ENCODE measurements at places on chromosomes 2 and 18.

DNA sequence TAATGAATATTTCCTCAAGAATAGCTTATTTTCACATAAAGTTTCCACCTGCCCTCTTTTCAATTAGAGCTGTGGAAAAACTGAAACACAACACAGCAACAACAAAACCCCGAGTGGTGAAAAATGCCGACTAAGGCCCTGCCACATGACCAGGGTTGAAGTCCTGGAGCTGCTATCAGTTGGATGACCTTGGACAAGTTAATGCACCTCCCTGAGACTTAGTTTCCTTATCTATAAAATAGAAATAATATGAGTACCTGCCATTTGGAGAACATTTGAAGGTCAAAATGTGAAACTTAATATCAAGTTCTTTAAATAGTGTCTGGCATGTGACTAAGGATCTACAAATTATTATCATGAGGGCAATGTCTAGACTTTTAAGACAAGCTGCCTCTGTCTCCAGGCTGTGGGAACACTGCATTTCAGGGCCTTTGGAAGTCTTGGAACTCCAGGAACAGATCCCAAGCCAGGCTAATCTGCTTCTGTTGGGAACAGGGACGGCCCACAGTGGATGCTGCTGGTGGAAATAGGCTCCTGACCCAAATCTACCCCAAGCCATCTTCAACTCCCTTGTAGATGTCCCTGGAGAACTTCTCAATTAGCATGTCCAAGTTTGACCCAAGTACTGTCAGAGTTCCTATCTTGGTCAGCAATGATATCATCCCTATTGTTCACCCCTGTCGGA lies 42.0 kb upstream of the TRIB2 start:
- no peak for DNase-seq

- DNase-seq: no peak
Observed at GRCh38 chr18:2223849-2224248, 347.5 kb downstream of the METTL4 start.

DNA sequence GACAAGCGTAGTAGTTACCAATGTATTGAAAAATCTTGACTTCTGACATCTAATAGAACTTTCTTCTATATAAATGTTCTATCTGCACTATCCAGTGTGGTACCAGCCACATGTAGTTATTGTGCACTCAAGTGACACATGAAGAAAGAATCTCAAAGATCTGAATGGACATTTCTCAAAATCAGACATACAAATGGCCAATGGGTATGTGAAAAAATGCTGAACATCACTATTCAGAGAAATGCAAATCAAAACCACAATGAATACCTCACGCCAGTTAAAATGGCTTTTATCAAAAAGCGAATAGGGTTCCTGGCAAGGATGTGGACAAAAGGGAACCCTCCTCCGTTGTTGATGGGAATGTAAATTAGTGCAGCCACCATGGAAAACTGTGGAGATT lies 37.5 kb upstream of the SMCHD1 start:
- DNase-seq: no peak

DNA sequence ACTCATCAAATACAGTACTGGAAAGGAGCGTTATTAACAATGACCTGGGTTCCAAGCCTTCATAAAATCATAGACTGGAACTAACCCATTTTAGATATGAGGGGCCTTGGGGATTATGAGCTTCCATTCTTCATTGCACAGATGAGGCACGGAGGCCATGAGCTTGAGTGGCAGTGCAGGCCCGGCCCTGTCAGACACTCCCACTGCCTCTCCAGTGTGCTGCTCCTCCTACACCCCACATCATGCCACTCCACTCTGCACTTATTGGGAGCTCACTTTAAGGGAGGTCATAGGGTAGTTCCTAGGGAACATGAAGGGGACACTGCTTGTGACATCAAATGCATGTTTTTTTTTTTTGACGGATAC lies 77.9 kb downstream of the TSN start:
- no peak for DNase-seq

DNA sequence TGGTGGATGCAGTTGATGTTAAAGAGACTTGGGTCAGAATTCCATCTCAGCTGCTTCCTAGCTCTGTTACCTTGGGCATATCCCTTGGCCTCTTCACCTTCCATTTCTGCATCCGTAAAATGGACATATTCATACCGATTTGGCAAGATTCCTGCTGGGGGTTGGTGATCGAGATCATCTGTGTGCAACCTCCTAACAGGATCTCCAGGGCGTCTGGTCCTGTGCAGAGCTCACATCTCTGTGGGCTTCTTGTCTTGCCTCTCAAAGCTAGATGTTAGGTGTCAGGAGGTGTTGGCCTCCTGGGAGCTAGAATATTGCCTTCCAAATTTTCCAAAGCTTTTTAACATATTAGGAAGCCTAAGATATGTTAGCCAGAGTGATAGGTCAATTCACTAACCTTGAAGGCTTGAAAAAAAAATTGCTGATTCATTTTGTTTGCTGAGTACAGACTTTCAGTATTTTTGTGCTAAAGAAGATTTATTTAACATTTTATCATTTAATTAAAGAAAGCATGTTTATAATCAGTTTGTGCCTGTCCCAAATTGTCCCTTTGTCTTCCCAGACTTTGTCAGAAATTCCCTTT lies 69.7 kb upstream of the ZNF516 start:
- no peak for DNase-seq

DNA sequence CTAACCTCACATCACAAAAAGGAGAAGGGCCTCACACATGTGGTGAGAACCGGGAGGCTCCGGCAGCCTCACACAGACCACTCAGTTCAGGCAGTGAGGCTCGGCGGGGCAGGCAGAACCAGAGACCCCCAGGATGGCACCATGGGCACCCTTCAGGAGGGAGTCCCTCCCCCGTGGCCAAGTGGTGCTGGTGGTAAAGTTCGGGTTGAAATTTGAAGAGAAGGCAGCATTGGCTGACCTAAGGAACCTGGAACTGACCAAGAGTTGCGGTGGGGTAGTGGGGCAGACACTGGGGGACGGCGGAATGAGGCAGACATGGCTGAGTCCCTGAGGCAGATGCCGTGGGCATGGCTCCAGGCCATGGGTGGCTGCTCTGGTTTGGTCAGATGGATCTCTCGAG lies 239.3 kb upstream of the MYT1L start:
- peak; percentile 59 for DNase-seq

- no peak for DNase-seq
Observed at GRCh38 chr2:134253117-134253704, 661 bp upstream of the MGAT5 start.

GRCh38 chr2:11068079-11068741 lies 87.1 kb upstream of the SLC66A3 start:
- peak; percentile 17 for DNase-seq

DNA sequence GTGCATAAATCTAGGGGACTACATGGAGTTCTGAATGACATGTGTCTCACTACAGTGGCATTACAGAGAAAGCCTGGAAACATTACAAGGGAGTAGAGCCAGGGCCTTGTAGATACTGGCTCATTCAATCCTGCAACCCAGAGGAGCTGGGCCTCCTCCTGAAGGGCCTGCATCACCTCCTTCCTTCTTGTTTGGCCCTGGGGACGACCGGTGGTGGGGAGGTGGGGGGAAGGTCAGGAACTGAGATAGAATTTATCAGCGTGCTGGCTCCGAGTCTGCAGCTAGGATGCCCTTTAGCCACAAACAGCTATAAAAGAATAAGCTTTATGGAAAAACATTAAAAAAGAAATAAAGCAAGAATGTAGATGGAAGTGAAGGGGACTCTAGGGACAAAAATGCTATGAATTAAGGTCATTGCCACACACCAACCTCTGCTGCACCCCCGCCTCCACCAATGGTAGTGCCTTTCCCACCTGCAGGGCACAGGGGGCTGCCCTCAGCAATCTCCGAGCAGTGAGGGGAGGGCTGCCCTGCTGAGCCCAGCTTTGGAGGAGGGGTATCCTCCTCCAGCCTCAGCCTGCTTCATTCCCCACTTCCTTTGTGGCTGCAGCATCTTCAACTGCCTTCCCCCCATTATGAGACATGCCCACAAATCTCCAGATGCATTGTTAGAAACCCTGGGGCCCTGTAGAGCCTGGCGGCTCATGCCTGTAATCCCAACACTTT lies 149.0 kb downstream of the MSH2 start:
- DNase-seq: no peak

- no peak for DNase-seq
Observed at GRCh38 chr2:82837588-82838304, 1621.3 kb downstream of the SUCLG1 start.

DNA sequence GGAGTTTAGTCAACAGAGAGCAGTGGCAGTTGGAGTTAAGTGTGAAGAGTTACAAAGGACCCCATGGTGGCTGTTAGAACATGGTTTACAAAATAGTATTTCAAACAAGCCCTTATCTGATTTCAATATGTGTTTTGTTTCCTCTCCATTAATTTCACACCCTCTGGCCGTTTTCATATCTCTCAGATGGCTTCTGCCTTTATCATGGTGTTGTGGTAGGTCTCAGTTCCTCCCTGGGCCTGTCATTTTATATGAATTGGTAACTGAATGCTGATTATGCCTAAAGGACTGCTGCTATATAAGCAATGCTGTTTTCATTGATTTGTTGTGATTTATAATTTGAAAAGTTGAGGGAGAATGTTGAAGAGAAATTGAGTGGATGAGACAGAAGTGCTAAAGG lies 686.7 kb downstream of the NYAP2 start:
- no peak for DNase-seq

DNA sequence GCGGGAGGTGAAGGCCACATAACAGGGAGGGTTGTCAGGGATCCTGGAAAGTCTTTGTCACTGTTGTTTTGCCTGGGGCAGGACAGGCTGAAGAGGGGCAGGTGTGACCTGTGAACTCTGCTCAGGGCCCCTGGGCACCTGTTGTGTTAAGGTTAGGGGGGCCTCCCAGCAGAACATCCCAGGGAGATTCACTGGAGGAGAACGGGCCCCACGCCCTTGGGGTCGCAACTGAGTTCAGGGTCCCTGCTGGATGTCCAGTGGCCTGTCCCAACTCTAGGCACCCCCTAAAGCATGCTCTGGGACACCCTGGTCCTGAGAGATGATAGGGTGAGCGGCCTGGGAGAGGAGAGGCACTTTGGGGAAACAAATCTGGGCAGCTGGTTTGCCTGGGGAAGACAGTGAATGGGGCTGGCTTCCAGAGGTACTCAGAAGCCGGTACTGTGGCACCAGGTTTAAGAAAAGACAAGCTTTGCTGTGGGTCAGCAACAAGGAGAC lies 22.9 kb downstream of the GPR35 start:
- peak; percentile 56 for DNase-seq

GRCh38 chr2:197710424-197711042 lies 5.4 kb downstream of the MARS2 start:
- DNase-seq: no peak

GRCh38 chr2:233822781-233823730 lies 31.3 kb downstream of the HJURP start:
- DNase-seq: peak; percentile 66

DNA sequence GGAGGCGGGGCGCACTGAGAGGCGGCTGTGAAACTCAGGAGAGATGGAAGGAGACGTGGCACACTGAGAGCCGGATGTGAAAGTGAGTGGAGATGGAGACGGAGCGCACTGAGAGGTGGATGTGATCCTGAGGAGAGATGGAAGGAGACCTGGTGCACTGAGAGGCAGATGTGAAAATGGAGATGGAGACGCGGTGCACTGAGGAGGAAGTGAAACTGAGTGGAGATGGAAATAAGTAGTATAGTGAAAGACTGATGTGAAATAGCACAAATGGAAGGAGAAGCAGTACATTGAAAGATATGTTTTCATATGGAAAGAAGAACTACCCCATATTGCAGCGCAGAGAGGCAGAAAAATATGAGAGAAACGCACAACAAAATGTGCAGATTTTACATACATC lies 281.6 kb upstream of the RGPD4 start:
- DNase-seq: no peak

DNA sequence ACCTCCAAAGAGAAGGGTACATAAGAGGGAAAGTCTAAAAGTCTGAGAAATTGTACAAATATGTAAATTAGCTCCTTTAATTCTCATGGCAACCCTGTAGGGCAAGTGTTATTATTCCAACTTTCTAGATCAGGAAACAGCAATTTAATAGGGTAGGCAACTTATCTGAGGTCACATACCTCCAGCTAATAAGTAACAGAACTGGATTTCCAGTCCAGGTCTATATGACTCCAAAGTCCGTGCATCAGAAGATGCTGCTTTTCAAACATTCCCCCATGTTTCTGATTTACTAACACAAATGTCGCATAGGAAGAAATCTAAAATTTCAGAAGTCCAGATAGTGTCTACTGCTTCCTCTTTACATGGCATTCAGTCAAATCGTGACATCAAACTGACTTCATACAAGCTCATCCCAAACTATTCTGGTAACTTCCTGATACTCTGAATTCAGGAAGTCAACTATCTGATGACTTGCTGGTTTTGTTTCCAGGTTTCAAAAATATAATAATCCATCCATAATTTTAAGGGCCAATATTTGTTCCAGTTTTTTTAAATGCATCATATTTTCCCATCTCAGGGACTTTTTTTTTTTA lies 419.3 kb upstream of the ACVR2A start:
- no peak for DNase-seq

DNA sequence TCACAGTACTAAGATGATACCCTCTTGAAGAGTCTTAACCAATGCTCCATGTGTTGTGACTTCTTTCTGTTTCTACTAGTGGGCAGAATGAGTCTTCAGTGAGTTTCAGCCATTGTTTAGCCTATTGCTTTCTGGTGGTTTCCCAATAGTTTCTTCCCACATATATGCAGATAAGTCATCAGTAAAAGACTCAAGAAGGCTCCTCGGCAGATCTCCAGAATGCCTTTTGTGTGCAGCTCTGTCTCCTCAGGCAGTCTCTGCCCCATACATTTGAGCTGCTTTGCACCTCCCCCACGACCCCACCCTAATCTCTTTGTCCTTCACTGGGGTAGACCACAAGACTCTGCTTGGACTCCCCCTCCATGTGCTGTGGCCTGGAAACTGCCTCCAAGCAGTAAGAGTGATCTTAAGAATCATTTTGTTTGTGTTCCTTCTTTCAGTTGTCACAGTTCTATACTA lies 71.6 kb upstream of the CHRNA1 start:
- DNase-seq: no peak

- no peak for DNase-seq
Observed at GRCh38 chr2:178191004-178191508, 3.3 kb upstream of the OSBPL6 start.

DNA sequence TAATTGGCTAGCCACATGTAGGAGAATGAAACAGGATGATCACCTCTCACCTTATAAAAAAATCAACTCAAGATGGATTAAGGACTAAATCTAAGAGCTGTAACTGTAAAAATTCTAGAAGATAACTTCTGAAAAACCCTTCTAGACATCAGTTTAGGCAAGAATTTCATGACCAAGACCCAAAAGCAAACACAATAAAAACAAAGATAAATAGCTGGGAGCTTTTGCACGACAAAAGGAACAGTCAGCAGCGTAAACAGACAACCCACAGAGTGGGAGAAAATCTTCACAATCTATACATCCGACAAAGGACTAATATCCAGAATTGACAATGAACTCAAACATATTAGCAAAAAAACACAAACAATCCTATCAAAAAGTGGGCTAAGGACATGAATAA lies 316.3 kb downstream of the METTL4 start:
- DNase-seq: no peak
